ENCODE measurements at places on chromosomes 16 and 17.
A peak's percentile ranks its signal among the peaks of the same experiment; 100 is the strongest.

DNA sequence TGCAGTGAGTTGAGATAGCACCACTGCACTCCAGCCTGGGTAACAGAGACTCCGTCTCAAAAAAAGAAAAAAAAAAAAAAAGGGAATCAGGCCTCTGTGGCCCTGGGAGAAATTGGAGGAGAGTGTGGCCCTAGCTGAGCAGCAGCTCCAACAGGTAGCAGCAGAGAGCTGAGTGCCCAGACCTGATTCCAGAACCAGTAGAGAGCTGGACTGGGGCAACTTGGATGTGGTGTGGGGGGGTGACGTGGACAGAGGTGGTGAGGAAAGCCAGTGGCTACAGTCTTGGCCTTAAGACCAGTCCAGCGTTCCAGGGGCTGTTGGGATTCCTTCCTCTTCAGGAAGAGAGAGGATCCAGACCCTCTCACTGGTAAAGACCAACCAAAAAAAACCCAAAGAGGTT lies 1.7 kb downstream of the HSPB9 start:
- H3K36me3 ChIP-seq, result peaks cover 40% of the 10 kb centered on the region
- H3K4me1 ChIP-seq, result no peaks in the 10 kb centered on the region
- H3K4me3 ChIP-seq, result no peak overlapping the region
- no peak for DNase-seq

DNA sequence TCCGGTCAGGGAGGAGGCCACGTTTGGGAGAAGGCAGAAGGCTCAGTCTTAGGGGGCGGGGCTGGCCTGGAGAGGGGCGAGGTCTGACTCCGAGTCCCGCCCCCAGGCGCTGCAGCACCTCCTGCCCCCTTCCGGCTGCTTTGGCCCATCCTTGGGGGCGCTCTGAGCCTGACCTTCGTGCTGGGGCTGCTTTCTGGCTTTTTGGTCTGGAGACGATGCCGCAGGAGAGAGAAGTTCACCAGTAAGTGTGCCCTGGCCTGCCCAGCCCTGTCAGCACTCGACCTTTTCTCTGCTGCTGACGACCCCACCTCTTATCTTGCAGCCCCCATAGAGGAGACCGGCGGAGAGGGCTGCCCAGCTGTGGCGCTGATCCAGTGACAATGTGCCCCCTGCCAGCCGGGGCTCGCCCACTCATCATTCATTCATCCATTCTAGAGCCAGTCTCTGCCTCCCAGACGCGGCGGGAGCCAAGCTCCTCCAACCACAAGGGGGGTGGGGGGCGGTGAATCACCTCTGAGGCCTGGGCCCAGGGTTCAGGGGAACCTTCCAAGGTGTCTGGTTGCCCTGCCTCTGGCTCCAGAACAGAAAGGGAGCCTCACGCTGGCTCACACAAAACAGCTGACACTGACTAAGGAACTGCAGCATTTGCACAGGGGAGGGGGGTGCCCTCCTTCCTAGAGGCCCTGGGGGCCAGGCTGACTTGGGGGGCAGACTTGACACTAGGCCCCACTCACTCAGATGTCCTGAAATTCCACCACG lies 1.5 kb downstream of the TNFRSF12A start:
- peaks cover 9% of the 10 kb centered on the region for H3K4me1 ChIP-seq
- peak; percentile 73 for DNase-seq
- peaks cover 6% of the 10 kb centered on the region for H3K27me3 ChIP-seq
- peak overlapping the region; percentile 68 for H3K4me3 ChIP-seq

GRCh38 chr17:32877164-32877764 lies 340 bp upstream of the MYO1D start:
- DNase-seq, result peak; percentile 50
- H3K27ac ChIP-seq, result peak overlapping the region; percentile 98

- H3K4me1 ChIP-seq, result no peaks in the 10 kb centered on the region
- H3K4me3 ChIP-seq, result no peak overlapping the region
Observed at GRCh38 chr17:10337136-10337535, 35.7 kb downstream of the MYH13 start.

DNA sequence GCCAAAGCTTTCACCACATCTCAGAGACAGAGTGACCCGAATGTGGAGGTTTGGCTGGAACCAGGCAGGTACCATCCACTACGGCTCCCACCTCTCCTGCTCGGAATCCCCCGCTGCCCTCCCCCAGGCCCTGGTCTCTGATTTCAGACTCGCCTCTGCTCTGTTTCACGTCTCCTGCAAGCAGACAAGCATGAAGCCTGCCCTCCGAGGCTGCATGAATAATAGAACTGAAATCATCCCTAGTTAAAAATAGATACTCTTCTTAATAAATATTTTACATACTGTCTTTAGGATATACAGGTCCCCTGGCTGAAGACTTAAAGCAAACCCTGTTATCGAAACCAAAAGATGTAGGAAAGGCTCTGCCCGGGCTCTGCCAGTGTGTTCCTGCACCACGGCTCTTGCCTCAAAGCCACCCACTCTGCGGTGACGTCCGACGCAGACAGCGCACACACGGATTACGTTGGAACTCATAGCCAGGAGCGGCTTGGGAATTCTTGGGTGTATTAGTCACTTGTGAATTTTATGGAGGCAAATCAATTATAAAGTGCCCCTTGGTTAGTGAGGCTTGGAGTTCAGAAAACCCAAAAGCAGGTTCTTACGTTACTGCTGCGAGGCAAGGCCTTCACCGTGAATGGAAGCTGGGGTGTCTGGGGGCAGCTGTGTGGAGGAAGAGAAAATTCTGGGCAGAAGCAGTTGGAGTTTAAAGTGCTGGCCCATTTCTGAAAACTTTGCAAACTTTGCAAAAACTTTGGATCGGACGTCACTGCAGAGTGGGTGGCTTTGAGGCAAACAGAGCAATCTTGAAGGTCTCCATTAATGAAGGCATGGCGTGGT lies 25.6 kb upstream of the NPTX1 start:
- H3K4me1 ChIP-seq, result no peaks in the 10 kb centered on the region
- H3K27ac ChIP-seq, result no peak overlapping the region
- H3K4me3 ChIP-seq, result no peak overlapping the region
- DNase-seq, result no peak

All from ascending aorta (tissue), 2 donors.